ENCODE measurements at places on chromosomes 7 and 10.
A peak's percentile ranks its signal among the peaks of the same experiment; 100 is the strongest.

- DNase-seq = no peak
These were observed 2.0 kb downstream of the SRGN start for GRCh38 chr10:69089638-69090599.

DNA sequence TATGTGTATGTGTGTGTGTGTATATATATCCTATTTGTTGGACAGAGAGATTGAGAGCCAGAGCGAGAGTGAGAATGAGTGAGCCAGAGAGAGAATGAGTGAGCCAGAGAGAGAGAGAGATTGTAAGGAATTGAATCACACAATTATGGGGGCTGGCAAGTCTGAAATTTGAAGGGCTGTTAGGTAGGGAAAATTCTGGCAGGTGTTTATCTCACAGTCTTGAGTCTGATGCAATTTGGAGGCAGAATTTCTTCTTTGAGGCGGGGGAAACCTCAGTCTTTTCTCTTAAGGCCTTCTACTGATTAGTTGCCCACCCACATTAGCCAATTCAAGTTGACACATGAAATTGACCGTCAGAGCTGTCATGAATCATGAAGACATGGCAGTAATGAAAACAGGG is 41.0 kb upstream of the WASL start:
- no peak for DNase-seq

DNA sequence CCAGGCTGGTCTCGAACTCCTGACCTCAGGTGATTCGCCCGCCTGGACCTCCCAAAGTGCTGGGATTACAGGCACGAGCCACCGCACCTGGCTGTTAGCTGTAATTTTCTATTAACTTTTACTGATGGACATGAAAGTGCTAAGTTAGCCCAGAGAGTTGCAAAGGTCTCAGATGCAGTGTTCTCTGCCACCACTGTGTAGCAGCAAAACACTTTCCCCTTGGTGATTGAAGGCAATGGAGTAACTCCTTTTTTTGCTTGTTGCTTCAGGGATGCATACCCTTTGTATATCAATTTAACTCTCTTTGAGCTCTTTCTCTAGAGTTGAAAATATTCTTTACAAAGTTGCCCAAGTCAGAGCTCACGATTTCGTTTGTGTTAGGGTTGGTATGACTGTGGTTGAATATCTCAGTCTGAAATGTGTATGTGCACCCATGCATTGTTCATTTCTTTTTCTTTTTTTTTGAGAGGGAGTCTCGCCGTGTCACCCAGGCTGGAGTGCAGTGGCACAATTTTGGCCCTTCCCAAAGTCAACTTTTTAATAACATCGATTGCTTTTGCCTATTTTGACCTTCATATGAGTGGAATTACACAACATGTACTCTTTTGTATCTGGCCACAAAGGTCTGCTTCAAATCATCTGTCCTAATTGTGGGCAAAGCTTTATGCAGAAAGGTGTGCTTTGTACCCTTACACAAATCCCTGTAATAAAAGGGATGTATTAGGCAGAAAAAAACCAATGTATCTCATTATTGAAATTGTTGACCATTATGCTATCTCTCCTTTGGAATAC is 52.6 kb downstream of the GTF2I start:
- DNase-seq = no peak

- DNase-seq = no peak
These were observed 31.6 kb upstream of the ZNF746 start for GRCh38 chr7:149529136-149529718.

- no peak for DNase-seq
These were observed 39.7 kb upstream of the SAMD8 start for GRCh38 chr10:75071756-75072155.

DNA sequence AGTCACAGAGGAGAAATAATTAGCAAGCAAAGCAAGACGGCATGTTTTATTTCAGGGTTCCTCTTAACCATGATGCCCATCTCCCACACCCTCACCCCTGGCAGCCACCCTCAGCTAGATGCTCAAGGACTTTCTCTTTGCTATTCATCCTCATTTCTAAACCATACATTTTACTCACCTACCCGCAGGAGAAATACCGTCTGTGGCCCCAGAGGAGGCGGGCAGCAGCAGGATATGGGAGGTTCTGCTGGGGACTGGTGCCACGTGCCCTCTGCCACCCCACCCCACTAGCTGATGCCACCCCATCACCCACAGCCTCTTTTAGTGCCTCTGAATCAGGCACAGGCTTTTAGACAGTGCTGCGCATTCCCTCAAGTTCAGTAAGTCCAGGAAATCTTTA is 168.7 kb upstream of the ITGB1 start:
- DNase-seq = no peak

DNA sequence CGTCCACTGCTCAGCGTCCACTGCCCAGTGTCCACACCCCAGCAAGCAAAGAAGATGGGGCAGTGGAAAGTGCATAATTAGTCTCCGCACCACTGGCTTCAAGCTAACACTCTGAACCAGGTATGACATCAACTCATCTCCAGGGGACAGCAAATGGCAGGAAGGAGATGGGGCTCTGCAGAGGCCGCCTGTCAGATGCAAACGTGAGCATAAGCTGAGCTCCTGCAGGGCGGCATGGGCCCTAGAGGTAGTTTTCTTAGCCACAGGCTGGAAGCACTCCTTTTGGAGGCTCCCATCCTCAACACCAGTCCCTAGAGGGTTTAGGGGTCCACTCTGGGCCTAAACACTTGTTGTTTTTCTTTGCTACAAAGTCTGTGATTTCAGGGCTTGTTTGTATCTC is 335.8 kb upstream of the MKI67 start:
- DNase-seq = no peak

GRCh38 chr7:34041707-34042106 is 136.4 kb downstream of the BMPER start:
- peak; percentile 25 for DNase-seq

GRCh38 chr7:19747740-19748339 is 25.6 kb downstream of the TMEM196 start:
- peak; percentile 26 for DNase-seq

DNA sequence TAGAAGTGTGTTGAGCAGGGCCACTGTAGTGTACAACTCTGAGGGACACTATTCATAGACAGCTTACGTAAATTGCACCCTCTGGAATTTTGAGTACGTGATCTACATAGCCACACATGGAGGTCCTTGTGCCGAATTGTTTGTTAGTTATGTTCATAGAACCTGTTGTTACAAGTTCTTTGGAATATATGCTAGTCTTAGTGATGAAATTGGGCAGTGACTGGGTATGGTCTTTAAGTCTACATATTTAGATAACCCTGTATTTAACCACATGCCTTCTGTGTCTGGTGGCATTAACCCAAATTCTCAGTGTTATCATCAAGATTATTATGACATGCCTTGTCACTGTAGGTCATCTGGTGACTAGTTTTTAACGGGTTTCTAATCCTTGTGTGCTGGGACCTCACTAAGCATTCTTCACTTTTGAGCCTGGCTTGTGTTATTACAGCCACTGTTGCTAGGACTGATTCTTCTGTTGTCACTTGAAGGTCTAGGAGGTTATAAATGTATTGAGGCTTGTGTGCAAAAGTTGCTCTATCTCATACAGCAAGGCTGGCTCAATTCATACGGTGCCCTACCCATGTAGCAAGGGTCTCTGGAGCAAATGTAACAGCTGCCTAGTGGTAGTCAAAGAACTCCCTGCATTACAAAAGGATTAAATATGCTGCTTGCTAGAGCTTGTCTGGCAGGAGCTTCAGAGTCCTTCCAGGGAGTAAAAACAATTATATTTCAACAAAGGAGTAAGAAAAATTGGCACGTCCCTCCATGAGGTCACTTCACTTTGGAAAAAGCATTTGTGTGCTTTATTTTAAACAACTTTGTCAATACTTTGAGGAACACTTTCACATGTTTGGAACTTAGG is 65.4 kb downstream of the CDK14 start:
- DNase-seq = peak; percentile 29

GRCh38 chr7:32868116-32868515 is 23.4 kb downstream of the KBTBD2 start:
- DNase-seq = no peak

- no peak for DNase-seq
These were observed 8.6 kb upstream of the IRF5 start for GRCh38 chr7:128928882-128929788.

- peak; percentile 83 for DNase-seq
These were observed 184.4 kb upstream of the LYZL2 start for GRCh38 chr10:30813872-30814481.

- DNase-seq = no peak
These were observed 3.9 kb upstream of the DNMBP start for GRCh38 chr10:100013621-100014020.

DNA sequence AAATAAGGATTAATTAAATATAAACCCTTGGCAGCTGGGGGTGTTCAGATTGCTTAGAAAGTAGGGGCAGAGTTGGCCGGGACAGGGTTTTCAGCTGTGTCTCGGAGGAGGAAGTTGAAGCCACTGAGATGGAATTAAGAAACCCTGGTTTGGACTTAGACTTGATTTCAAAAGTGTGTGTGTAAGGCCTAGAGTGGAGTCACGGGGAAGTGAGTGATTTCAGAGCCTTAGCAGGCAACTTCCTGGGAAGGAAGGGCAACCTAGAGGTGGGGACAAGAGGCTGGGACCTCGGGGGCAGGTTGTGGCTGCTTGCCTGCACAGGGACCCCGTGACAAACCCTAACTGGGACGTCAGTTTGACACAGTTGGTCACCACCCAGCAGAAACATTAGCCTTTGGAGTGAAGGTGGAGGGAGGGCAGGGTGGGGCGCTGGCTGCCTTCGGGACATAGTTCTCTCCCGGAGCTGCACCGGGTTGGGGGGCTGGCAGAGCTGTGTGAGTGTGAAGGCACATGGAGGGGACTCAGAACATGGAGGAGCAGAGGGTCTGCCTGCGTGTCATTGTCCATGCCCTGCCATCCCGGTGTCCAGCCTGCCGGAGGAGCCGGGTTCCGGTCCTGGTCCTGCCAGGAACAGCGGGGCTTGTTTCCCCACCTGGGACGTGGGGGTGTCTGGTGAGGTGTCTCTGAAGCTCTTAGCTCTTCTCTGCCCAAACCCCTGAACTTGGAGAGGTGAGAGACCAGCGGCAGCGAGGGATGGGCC is 1.8 kb downstream of the BRI3 start:
- DNase-seq = peak; percentile 30

DNA sequence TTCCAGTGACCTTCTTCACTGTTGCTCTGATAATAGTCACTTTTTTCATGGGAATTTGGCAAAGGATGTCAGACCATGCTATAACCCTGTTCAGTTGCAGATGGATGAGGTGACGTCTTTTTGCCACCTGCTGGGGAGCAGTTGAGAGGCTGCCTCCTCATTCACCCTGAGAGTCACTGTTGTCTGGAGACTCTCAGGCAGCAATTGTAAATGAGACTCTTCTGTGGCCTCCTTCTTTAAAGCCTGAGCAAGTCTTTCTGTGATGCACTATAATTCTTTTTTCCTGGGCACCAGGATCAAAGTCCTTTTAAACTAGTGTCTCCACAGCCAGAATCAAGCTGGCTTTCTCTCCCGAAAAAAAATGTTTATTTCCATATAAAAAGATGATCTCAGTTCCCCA is 345.1 kb downstream of the ARL4A start:
- no peak for DNase-seq

DNA sequence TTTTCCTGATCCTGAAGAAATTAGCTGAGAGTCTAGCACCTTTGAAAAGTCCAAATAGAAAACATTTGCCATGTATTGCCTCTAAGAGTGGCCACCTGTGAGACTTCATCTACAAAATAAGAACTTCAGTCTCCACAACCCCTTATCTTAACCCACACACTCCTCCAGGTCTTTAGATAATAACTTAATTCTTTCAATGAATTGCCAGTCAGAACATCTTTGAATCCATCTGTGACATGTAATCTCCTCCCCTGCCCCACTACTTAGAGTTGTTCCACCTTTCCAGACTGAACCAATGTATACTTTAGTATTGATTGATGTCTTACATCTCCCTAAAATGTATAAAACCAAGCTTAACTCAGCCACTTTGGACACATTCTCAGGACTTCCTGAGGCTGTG is 84.4 kb upstream of the FAM171A1 start:
- DNase-seq = no peak

DNA sequence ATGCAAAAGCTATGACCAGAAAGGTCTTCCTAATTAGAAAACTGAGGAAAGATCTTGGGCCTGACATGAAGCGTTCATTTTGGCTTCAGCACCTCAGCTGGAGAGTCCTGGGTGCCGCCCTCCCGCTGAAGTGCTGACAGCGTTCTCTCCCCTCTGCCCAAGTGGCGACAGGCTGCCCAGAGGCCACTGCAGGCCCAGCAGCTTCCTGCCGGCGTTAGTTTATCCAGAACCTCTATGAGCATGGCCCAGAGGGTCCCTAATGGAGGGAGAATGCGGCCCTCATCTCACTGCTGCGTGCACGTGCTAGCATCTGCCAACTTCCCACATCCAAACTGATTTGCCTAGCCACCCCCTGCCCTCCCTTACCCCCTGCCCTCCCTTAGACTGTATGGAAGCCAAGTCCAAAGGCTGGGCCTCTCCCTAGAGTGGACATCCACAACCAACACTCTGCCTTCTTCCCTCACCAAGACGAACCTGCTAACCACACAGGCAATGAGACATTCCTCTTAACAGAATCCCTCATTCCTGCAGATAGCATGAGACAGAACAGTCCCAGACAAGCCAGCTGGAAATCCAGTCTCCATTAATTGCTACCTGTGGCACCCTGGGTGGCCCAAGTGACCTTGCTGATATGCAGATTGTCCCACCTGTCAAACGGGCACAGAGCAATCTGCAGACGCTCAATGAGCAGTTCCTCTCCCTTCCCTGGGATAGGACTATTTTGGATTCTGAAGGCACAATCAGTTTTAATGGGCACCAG is 108.4 kb downstream of the C10orf90 start:
- no peak for DNase-seq

DNA sequence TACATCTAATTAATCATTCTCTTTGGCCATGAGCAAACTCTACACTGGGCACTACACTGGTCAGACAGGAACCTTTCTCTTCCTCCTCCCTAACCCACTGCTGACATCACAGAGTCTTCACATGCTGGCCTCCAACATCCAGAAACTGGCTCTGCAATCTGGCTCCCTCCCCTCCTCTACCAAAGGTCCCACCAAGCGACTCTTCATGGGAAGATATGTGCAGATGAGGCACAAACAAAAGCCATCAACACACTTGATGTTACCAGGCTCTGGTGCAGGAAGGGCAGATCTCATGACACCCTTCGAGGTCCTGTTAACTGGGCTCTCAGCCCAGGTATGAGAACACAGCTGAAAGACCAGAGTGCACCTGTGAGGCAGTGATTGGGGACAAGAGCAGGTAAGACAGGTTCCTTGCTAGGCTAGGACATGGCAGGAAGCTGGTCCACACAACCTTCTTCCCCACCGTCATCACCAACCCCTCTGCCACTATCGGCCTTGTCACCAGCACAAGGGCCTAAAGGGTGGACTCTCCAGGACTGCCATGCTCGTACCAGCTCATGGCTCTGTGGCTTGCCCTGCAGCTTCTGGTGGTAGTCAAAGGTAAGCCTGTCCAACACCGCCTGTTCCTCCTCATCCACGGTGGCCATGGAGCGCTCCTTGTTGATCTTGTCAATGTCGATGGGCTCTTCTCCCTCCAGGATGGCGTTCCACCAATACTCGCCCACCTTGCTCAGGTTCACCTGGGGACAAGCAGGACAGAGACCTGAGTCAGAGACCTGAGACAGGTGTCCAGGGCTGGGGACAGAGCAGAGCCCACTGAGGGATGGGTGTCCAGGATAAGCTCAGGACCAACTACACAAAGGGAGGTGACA is 66.6 kb upstream of the CAMK2B start:
- DNase-seq = no peak

All from fibroblast of skin of back (primary cell).